HCEC 1CT (cell line): ENCODE measurements at places on chromosomes 2 and 18.

DNA sequence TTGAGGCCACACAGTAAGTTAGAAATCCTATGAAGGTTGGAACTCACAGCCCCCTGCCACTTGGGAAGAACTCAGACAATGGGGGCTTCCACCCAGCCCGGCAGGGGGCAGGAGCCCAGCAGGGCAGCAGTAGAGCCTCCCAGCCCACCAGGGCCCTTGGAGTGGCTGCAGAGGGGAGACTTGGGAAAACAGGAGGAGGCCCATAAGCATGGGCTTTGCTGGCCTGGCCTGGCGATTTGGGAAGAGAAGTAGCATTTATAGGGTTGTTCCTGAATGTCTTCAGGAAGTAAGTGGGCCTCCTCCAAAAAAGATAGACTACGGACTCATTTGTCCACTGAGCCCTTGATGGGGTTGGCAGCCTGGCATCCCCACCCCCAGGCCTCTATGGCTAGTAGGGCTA, 17.4 kb upstream of the FOSL2 start:
- DNase-seq: no peak

DNA sequence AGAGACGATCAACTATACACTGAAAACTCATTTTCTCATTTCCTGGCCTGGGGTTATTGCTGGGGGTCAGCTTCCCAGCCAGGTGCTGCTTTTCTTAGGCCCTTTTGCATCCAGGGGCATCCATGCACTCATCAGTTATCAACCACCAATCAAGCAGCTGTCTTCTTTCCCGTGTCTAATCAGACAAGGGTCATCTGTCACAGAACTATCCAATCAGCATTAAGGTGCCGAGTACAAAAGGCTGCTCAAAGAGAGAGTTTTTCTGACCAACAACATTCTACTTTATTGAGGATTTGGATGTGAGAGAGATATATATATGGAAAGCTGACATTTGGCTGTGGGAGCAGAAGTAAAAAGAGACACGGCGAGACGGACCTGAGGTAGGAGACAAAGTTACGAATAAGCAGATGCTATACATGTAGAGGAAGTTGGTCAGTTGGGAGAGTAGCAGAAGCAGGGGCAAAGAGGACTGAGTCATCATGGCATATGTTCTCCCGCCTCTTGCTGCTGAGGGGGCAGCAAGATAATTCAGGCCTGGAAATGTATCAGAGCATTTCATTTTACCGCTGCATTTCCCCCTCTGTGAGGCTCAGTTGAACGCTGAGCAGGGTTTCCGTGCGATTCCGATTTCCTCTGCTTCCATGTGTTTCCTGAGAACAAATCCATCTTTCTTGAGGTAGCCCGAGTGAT, 129.3 kb downstream of the NUP35 start:
- no peak for DNase-seq

DNA sequence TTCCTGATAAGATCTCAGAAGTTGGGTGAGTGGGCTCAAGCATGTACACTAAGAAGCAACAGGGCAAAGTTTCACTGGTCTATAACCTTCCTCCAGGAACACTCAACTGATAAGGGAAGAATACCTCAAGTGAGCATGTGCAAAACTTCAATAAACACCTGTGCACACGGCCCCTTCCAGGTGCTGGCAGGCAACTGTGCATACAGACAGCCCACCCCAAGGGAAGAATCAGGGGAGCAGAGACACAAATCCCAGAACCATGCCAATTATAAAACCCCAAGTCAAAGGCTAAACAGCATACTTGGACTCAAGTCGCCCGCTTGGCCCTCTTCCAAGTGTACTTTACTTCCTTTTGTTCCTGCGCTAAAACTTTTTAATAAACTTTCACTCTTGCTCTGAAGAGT, 85.9 kb upstream of the RTN4 start:
- DNase-seq: no peak

GRCh38 chr2:134917360-134917865, 1.2 kb upstream of the CCNT2 start:
- no peak for DNase-seq

- no peak for DNase-seq
Observed at GRCh38 chr2:235811446-235812184, 317.8 kb downstream of the AGAP1 start.

DNA sequence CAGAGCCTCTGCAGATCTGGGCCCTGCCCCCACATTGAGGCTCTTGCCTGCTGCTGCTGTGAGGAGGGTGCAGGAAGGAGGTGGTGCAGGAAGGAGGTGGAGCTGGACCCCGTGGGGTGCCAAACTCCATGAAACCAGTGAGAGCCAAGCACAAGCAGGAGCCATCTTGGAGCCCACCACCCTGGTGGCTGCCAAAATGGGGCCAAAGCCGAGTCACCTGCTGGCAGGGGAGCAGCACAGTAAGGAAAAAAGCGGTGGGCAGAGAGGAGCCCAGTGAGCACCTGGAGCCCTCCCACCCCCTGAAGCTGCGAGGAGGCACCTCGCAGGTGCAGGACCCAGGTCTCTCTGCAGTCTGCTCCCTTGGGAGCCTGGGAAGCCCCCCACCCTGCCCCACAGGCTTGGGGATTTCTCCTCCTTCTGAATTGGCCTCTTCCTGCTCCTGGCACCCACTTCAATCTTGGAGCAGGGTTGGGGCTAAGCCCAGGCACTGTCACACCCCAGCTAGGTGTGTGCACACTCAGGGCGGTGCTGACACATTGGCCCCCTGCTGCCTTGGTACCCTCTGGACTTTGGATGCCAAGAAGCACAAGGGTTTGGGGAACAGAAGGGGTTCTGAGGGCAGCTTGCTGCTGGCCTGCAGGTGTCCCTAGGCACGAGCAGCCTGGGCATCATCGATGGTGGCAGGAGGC, 245.4 kb upstream of the LRRTM4 start:
- no peak for DNase-seq

DNA sequence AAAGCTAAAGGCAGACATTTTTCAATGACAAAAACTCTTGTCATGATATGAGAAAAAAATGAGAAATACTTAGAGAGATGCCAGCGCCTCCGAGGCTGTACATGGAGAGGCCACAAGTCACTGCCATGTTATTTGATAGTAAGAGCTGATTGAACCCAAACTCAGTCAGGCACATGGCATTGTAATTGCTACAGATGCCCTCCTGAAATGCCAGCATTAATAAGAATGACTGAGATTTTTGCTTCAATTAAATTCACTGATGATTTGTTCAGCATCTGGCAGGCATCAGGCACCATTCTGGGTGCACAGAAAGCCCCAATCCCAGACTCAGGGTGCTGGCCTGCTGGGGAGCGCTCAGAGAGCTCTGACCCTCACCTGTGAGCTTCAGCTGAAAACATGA, 129.0 kb upstream of the PXDN start:
- DNase-seq: no peak

DNA sequence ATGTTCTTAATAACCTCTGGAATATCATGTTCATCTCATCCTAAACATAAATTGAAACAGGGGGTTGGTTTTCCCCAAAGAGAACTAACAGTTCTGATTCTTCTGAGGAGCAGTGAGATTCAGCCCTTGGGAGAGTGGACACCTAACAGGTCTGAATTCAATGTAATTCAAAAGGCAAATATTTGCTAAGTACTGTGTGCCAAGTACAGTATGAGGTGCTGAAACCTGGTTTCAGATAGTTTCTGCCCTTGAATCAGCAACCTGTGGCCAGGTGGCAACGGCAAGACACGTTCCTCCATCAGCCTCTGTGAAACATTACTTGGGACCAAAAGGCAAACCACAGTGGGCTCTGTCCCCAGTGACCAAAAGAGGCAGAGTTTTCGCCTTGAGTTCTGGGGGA, 1.3 kb downstream of the LRRC30 start:
- no peak for DNase-seq

DNA sequence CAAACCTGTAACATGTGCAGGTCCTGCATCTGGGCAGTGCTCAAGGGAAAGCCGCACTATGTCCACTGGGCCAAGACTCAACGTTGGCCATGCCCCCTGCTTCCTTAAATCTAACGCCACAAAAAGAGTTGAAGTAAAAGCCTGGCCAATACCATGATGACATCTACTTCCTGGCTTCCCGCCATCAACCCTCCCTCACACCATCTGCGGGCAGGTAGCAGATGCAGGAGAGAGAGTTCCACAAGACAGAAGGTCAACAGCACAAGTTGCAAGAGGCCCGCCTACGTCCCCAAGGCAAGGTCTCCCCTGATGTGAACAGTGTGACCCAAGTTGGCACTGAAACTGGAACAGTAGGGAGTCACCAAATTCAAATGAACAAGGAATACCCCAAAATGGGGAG, 48.4 kb downstream of the ABCG8 start:
- DNase-seq: no peak

GRCh38 chr2:186641807-186642321, 52.0 kb upstream of the FAM171B start:
- peak; percentile 71 for DNase-seq

- peak; percentile 94 for DNase-seq
Observed at GRCh38 chr2:43059183-43059897, 167.1 kb downstream of the ZFP36L2 start.

GRCh38 chr2:190722835-190723234, 74.0 kb downstream of the NAB1 start:
- DNase-seq: no peak

DNA sequence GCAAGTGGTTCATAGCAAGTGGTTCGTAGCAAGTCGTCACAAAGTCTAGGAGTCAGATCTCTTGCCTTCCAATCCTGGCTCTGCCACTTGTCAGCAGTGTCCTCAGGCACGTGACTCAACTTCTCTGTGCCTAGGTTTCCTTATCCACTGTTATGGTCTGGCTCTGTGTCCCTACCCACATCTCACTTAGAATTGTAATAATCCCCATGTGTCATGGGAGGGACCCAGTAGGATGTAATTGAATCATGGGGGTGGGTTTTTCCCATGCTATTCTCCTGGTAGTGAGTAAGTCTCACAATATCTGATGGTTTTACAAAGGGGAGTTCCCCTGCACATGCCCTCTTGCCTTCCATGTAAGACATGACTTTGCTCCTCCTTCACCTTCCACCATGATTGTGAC, 51.8 kb upstream of the AP1S3 start:
- no peak for DNase-seq
